Stimulated activated CD8-positive, alpha-beta memory T cell treated with anti-CD3 and anti-CD28 coated beads, Interleukin-7, amount 100 ng/mL, for 1 hour (primary cell): ENCODE measurements at places on chromosomes 5 and 9.

- DNase-seq, result no peak
Observed at GRCh38 chr5:153347611-153348010, 142.9 kb upstream of the GRIA1 start.

- no peak for DNase-seq
Observed at GRCh38 chr9:85510830-85511504, 230.8 kb downstream of the AGTPBP1 start.

DNA sequence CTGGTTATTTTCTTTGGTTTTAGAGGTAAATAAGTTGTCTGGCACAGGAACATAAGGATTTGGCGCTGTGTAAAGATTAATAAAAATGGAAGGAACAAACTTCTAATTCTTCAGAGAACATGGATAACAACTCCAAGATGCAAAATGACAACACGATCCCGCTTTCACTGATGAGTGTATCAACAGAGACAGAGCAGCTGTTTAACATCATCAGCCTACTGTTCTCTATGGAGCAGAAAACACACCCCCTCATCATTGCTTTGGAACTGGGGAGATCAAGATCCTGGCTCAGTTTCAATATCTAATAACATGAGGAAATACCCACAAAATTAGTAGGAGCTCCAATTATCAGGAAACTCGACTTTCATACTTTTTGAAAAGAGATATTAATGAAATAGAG is 8.3 kb upstream of the GAS1 start:
- no peak for DNase-seq

GRCh38 chr5:145811834-145812625 is 23.1 kb downstream of the PRELID2 start:
- DNase-seq, result no peak

DNA sequence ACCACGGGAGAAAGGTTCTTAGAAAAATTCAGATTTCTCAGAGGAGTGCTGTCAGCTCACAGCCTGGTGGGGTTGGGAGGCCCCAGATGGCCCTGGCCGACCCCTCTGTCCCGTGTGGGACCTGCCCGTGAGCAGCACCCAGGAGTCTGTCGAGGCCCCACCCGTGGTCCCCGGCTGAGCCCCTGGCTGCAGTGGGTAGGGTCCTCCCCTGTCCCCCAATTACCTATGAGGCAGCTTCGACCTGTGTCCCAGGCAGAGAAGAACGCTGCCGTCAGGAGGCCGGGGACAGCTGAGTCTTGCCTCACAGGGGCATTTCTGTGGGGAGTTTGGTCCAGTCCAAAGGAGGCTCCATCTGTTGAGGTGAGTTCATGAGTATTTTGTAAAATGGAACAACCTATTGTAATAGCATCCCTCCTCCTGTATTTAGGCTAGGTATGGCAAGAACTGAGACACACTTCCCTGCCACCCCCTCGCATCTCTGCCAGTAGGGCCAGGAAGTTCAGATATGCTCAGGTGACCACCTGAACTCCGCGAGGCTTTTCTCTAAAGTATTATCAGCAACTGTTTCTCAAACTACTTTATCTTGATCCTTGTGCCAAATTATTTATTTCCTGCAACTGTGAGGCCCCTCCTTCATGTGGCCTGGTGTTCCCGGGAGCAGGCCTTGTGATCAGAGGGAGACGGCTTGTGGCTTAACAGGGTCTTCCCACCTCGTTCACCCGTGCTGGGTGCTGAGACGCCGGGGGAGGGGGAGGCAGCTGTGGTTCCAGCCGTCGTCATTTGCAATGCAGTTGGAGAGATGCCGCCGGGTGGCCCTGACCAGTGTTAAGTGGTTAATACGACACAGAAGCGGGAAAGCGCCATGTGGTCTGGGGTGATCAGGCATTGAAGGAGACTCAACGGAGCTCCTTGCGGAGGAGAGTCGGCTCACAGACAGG is 1.7 kb downstream of the AHRR start:
- DNase-seq, result no peak

- DNase-seq, result no peak
Observed at GRCh38 chr9:78712903-78713613, 416.1 kb downstream of the PSAT1 start.

- DNase-seq, result no peak
Observed at GRCh38 chr5:117982691-117983090, 1005.7 kb downstream of the DTWD2 start.

DNA sequence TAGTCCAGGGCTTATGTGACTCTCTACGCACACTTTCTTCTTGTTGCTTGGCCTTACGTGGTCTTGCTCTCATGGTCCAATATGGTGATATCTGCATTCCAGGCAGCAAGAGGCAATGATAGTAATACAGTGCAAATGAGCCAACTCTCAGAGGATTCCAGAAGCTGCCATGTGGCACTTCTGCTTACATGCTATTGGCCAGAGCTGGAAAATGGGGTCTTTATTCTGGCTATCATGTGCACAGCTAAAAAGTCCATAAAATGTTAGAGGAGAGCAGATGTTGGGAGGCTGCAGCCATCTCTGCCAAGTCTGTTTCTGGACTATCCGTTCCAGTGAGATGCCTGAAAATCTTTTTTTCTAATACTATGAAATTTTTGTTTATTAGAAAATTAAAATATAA is 2.9 kb upstream of the SEPTIN8 start:
- no peak for DNase-seq

DNA sequence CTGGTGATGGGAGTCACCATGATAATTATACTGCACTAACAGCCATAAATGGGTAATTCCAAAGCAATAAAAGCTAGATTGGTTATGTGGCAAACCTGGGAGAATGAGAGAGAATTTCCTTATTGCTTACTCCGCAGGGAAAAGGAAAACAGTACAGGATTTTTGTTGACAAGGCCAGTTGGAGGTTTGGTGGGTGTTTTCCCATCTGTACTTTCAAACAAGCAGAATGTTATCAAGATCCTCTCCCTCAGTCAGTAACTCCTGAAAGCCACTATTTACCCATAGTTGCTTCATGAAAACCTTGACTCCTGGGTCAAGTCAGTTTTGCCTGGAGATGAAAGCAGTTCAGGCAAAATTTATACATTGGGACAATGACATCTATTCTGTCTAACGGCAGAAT is 26.4 kb downstream of the IL9 start:
- no peak for DNase-seq

DNA sequence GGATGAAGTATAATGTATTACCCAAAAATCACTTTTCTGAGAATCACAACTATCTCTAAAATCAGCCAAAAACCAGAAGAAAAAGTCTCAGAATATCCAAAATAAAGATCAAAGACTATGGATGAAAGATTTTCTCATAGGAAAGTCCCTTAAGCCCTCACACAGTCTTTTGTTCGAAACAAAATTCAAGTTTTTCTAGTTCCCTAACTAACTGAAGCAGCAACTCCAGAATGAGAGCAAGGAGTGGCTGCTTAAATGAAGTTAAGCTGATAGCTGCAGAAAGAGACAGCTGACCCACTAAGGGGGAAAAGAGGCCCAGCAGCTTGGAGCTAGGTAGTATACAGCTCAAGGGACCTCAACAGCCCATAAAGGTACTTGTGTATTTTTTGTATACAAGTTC is 8.4 kb downstream of the ZBTB5 start:
- DNase-seq, result no peak

- no peak for DNase-seq
Observed at GRCh38 chr5:87184605-87185004, 83.1 kb upstream of the RASA1 start.

DNA sequence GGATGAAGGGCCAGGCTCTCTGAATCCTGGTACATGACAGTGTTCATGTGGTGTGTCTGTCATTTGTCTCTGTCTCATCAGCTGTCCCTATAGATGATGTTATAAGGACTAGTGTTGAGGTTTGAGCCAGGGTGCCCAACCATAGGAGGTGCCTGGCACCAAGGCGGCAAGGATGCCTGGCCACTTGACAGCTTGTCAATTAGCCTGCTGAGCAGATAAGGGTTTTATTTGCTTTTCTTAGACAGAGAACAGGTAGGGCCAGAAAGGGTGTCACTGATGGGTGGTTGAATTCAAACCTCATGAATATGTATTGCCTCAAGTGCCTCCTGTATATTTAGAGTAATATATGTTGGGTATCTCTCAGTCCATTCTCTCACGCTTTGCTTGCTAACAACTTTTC is 30.1 kb upstream of the AUH start:
- no peak for DNase-seq
